Tibial artery (tissue), 4 donors: ENCODE measurements at places on chromosomes 5 and 9.
A peak's percentile ranks its signal among the peaks of the same experiment; 100 is the strongest.

- no peaks in the 10 kb centered on the region for H3K4me1 ChIP-seq
- no peaks in the 10 kb centered on the region for H3K27me3 ChIP-seq
- H3K27ac ChIP-seq, result no peak overlapping the region
Observed at GRCh38 chr9:72383978-72384709, 19.1 kb upstream of the ZFAND5 start.

DNA sequence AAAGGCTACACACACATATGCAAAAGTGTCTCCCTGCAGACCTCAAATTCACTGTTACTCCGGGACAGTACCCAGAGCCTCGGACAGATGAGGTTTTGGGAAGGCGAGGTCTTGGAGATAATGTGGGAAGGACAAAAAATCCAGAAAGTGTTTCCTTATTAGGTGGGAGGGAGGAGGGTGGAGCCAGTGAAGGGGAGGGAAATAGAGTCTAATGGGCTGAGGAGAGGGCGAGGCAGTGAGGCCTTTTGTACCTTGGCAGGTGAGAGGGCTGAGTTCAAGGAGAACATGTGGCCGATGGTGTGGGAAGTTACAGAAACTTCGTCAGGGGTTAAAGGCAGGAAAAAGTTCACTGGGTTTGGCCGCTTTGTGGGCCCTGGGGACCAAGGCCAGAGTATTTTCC is 22.1 kb upstream of the TMEM174 start:
- no peak for DNase-seq
- no peak overlapping the region for H3K27ac ChIP-seq
- H3K36me3 ChIP-seq, result no peaks in the 10 kb centered on the region
- H3K4me1 ChIP-seq, result no peaks in the 10 kb centered on the region
- no peaks in the 10 kb centered on the region for H3K27me3 ChIP-seq

GRCh38 chr5:180396926-180397325 is 43.8 kb upstream of the GFPT2 start:
- peak; percentile 45 for DNase-seq
- H3K4me1 ChIP-seq, result no peaks in the 10 kb centered on the region
- H3K36me3 ChIP-seq, result no peaks in the 10 kb centered on the region
- H3K27me3 ChIP-seq, result no peaks in the 10 kb centered on the region
- H3K4me3 ChIP-seq, result no peak overlapping the region
- H3K27ac ChIP-seq, result no peak overlapping the region

DNA sequence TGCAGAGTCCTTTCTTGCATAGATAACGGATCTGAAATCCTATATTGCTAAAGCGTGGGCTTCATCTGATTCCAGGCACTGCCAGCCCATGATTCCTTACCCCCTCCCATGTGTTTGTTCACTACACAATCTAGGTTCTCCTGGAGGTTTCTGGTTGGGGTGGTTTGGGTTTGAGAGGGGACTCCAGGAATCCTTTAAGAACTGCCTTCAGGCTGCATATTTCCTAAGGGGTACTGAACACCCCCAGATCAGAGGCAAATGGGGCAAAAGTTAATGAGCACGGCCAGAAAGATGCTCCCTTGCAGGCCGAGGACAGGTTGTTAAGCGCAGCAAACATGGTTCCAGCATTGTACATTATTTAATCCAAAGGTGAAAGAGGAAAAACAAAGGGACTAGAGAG is 9.9 kb downstream of the NR2F1 start:
- H3K4me3 ChIP-seq, result no peak overlapping the region
- no peaks in the 10 kb centered on the region for H3K27me3 ChIP-seq
- DNase-seq, result no peak
